Activated CD4-positive, alpha-beta T cell treated with anti-CD3 and anti-CD28 coated beads, Interleukin-2, amount 50 U/mL, for 1 hour (primary cell): ENCODE measurements at places on chromosomes 3 and 15.

- no peak for DNase-seq
Observed at GRCh38 chr3:4044619-4045018, 245.4 kb downstream of the LRRN1 start.

DNA sequence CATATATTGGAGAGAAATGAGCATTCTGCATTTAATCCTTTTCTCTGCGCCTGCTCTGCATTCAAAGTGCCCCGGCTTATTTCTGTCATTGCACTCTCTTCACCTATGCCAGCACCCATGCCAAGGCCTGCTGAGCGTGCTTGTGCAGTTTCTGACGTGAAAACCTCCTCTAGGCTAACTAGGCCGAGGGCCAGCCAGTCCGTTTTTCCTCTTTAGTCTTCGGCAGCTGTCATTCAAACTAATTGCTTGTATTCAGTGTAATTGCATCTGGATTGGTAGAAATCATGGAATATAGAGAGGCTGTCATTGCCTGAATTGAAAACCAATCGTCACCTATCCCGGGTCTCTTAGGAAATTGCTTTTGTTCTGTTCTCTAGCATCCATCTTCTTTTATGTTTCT lies 94.0 kb downstream of the ARPP21 start:
- DNase-seq, result no peak

- DNase-seq, result no peak
Observed at GRCh38 chr15:53978253-53978906, at the start of gene UNC13C. UNC13C (plus strand) TSS chr15:53978441; CDS start chr15:54012904, 34,463 bp downstream.

- DNase-seq, result no peak
Observed at GRCh38 chr3:17481116-17481515, 261.3 kb downstream of the TBC1D5 start.

DNA sequence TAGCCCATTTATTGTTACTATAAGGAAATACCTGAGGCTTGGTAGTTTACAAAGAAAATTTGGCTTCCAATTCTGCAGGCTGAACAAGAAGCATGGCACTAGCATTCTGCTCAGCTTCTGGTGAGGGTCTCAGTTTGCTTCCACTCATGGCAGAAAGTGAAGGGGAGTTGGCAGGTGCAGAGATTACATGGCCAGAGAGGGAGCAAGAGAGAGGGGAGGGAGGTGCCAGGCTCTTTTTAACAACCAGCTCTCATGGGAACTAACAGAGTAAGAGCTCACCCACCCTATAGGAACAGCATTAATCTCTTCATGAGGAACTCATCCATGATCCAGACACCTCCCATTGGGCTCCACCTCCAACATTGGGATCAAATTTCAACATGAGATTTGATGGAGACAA lies 437.9 kb downstream of the CHL1 start:
- no peak for DNase-seq
